ENCODE measurements at places on chromosomes 4 and X.
A peak's percentile ranks its signal among the peaks of the same experiment; 100 is the strongest.

GRCh38 chr4:113153529-113154101 is 104.2 kb downstream of the ANK2 start:
- no peak for DNase-seq

- DNase-seq: no peak
Observed at GRCh38 chr4:78599931-78600375, 48.4 kb downstream of the ANXA3 start.

DNA sequence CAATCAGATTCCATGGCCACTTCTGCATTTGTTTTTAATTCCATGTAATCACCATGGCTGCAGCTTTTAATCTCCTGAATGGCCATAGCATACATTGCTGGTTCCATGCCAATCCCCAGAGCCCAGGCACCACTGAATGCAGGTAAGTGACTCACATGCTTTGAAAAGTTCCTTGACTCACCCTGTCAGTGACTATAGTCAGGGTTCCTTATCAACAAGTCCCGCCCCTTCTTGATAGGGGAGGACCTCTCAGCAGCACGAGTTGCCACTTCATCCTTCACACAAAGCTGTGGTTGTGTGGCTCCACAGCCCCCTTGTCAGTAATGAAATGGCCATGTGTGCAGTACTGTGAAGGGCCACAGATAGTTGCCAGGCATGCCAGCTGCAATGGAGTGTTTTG is 516.6 kb downstream of the PPARGC1A start:
- peak; percentile 12 for DNase-seq

GRCh38 chr4:150999086-150999485 is 16.0 kb downstream of the LRBA start:
- DNase-seq: no peak

DNA sequence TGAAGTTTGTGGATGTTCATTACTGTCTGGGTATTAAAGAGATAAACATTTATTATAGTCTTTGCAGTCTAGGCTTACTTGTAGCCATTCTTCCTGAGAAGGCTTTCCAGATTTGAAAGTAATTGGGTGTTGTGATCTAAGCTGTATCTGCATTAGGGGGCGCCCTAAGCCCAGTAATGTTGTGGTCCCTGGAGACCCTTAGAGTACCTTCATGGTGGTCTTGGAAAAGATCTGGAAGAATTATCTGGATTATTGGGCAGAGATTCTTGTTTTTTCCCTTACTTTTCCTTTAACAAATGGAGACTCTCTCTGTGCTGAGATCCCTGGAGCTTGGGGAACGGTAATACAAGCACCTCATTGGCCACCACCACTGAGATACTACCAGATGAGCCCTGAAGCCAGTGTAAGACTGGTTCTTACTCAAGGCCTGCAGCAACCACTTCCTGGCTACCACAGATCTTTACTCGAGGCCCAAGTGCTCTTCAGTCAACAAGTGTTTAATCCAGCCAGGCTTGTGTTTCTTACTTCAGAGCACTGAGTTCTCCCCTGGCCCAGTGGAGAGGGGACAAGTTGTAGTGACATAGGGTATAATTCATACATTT is 63.1 kb downstream of the RTL3 start:
- DNase-seq: no peak

- no peak for DNase-seq
Observed at GRCh38 chr4:184470785-184471110, 3.6 kb downstream of the IRF2 start.

- DNase-seq: peak; percentile 68
Observed at GRCh38 chrX:39850630-39851152, 247.1 kb downstream of the BCOR start.

DNA sequence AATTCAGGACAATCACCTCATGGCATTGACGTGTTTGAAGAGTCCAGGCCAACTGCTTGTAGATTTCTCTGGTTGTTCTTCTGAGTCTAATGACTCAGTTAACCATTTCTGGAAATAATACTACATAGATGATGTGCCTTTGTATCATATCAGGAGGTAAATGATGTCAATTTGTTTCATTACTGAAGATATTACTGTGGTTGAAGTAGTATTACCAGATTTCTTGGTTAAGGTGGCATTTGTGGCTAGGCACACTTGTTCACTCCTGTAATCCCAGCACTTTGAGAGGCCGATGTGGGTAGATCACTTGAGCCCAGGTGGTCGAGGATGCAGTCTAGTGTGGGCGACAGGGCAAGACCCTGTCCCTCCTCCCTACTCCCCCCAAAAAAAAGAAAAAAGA is 15.7 kb downstream of the RPL9 start:
- no peak for DNase-seq

- no peak for DNase-seq
Observed at GRCh38 chrX:68710870-68711576, 63.6 kb downstream of the STARD8 start.

DNA sequence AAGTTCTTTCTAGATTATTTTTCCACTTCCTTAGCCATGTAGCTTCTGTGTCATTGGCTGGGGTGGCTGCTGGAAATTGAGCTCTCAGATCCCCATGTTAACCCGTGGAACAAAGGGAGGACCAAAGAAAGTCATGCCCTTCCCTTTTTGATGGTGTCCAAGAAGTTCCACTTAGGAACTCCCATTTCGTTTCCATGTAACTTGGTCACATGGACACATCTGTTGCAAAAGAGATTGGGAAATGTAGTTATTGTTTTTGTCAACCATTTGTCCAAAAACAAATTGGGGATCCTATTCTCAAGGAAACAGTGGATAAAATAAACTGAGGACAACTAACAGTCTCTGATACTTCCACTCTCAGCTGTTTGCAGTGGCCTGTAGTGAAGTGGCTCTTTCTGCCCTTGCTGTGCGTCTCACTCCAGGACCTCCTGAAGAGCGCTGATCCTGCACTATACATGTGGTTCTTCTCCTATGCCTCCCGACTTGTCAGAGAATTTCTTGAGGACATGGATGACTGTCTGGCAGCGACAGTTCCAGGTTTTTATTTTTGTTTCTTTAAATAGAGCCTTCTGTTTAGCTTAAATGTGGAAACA is 125.3 kb upstream of the LNX1 start:
- DNase-seq: no peak

Data from fibroblast of skin of left quadriceps (primary cell).